ENCODE measurements at places on chromosomes 4 and X.

GRCh38 chrX:149518236-149518635 lies 13.1 kb upstream of the IDS start:
- DNase-seq: no peak

GRCh38 chrX:118211891-118212816 lies 95.5 kb upstream of the KLHL13 start:
- no peak for DNase-seq

- no peak for DNase-seq
Observed at GRCh38 chr4:54744487-54744886, 86.7 kb downstream of the KIT start.

- DNase-seq: no peak
Observed at GRCh38 chrX:12115377-12115776, 22.9 kb upstream of the FRMPD4 start.

DNA sequence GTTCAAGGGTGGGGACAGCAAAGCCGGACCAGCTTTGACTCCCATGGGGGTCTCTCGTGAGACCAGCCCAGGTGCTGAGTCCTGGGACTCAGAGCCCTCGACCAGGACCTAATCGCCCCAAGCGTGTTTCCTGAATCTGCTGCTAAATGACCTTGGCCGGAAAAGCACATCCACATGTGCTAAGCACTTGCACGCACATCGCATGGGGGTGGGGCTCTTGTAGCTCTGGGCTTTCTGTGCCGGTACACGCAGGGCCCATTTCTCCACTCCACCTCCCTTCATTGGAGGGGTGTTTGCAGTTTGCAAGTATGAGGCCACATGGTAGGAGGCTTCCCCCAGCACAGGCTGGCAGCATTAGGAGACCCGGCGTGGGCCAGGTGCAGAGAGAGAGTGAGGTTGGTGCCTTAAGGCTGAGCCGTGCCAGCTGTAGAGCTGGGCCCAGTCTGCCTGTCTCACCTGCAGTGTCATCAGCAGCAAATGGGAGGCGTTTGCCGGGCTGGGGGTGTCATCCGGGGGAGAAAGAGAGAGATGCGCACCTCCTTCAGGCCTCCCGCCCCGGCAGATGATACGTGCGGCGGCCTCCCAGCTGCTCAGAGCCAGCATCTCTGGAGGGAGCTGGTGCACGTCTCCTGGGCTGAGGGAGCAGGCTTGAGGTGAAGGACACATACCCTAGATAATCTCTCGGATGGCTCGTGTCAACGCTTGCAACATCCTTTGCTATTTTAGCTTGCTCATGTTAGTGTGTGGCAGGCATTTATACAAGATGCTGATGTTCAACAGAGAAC lies 45.2 kb upstream of the CLCN4 start:
- DNase-seq: no peak

DNA sequence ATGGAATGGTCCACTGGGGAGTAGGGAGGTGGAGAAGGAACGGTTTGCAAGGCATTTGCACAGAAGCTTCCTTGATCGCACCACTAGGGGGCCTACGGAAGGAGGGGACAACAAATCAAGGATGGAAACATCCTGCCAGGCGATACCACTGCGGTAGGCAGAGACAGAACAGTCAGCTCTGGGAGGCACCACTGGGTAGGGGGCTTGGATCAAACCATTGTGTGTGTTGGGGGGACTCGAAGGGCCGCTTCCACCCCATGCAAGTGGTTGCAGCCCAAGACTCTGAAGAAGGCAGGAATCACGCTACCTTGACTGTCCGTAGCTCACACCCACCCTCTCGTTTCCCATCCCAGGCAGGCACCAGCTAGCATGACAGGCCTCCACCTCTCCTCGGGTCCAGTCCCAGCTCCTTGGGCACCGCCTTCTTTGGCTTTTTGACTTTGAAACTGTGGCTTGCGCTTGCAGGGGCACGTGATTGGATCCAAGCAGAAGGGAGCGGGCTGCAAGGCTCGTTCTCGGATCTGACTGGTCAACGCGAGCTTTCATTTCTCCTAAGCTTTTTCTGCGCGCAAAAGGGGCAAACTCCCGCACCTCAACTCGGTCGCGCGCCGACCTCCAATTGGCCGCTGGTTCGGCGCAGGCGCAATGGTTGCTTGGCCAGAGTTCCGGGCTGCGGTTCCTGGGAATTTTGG lies 28.4 kb downstream of the GAGE1 start:
- peak; percentile 56 for DNase-seq

DNA sequence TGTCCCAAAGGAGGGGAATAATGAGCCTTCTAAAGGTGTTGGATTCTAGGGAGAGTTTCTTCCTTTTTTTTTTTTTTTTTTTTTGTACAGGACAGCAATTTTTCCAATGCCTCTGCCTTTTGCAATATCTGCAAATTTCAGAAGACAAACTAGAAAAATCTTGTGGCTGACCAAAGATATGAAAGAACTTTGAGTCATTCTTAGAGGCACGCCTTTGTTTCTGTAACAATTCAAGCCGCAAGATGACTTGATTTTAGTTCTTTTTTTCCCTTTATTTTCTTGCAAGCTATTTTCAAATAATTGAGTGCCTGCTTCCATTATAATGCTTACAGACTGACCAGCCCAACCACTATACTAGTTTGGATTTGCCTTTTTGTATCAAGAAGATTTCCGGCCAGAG lies 47.6 kb upstream of the UXT start:
- DNase-seq: no peak

DNA sequence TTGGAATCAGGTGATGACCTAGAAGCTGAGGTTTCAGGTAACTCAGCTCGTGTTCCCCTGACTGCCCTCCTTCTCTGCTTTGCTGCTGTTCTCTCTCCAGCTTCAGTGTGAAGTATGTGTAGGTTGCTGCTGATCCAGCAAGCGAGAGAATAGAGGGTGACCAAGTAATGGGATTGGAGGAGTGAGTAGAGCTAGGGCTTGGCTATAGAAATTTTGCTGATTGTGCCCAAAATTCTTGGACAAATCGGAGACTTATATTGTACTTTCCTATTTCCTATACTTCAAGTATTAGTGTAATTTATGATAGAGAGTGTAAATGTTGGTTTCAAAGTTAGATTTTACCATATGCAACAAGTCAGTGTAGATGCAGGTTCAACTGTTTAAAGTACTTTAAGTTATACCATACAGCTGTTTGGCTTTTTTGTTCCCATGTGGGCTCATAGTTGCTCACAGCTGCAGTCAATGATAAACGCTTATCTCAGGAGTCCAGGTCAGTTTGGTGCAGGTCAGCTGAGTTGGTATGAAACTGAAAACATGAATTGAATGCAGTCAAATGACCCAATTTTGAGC lies 48.0 kb downstream of the RAPGEF2 start:
- DNase-seq: no peak

DNA sequence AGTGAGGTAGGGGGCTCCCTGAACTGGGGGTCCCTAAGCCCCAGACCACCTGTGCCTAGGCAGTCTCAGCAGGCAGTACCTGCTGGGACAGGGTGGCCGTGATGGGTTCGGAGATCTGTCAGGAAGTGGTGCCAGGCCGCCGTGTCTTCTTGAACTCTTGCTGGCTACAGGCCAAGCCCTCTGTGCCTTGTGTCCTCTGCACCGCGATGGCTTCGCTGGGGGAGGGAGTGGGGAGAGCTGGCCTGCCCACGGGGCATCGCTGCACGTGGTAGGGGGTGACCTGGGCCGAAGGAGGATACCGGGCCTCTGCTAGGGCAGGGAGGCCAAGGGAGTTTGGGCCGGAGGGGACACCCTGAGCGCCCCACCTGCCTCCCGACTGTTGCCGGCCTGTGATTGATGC lies 96.7 kb upstream of the NKX1-1 start:
- no peak for DNase-seq

GRCh38 chrX:119625843-119626242 lies 19.6 kb upstream of the NKRF start:
- no peak for DNase-seq

DNA sequence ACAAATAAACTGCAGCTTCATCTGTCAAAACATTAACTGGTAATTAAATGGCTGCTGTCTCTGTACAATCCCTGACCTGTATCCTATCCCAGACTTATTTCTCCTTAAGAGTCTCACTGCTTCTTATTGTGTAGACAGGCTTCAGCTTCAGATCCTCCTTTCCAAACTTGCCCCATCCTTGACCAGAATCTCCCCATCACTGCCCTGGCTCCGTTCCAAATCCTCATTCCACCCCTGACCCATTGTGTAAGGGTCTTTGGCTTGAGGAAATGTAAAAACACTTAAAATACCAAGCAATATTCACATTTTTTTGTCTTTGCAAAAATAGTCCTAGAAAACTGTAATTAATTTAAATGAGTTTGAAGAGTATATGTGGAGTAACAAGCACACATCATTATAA lies 152.6 kb upstream of the VEGFC start:
- no peak for DNase-seq

GRCh38 chr4:57672846-57673433 lies 562.8 kb upstream of the IGFBP7 start:
- no peak for DNase-seq

DNA sequence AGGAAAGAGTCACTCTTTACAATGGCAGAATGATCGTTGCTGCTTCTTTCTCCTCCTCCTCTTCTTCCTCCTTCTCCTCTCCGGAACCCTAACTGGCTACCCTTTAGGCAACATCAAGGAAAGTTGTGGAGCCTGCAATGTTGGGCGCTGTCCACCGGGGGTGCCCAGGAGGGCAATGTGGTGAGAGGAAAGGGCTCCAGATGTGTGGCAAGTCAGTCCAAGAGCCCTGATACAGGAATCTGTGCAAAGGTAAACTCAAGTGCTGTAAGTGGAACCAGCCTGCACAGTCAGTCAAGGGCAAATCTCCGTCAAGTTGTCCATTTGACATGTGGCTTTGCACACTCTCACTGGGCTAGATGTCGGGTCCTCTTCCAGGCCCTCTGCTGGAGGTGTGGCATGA lies 2.8 kb downstream of the RTL5 start:
- no peak for DNase-seq

DNA sequence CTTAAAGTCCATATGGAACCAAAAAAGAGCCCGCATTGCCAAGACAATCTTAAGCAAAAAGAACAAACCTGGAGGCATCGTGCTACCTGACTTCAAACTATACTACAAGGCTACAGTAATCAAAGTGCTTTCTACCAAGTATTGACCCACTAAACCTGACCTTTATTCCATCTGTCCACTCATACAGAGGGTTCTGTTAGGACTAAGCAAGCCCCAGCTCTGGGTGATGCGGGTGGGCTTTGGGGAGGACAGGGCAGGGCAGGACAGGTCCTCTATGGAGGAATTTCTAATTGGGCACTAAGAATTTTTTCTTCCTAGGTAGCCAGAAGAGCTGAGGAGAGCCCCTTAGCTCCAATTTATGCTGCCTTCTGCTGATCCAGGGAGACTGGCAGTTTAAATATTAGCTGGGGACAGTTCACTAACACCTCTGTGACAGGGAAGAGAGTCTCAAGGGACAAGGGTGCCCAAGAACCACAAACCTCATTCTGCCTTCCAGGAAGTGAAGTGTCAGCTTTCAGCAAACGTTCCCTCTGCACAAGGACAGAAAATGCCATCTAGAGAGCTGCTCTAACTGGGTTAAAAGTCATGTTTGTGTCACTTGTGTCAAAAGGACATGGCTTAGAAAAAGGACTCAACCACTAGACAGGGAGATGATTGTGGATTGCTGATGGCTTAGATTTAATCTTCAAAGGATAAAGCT lies 143.2 kb downstream of the KIT start:
- no peak for DNase-seq

DNA sequence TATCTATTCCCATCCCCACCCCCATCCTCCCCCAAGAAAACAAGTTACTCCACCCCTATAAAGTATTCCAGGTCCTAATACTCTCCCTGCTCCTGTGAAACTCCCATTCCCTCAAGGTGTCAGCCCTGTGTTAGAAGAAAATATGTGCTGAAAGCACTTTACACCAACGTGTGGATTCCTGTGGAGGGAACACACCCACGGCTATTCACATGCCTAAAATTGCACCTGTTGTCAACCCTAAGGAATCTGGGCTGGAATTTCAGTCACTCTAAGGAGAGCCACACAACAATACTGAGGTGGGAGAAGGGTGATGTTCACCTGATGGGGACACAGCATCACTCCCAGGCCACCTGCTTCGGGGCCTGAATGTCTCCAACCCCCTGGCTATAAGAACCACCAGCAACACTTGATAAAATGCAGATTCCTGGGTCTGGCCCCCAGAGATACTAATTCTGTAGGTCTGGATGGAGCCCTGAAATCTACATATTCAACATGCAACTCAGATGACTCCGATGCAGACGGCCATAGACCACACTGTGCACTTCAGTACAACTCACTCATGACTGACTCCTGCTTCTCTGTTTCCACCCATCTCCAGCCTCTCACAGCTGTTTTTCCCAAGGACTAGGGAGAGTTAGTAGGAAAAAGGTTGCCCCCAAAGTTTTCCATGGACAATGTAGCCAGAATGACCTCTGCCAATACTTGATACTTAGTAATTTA lies 15.8 kb downstream of the SCD5 start:
- DNase-seq: no peak

DNA sequence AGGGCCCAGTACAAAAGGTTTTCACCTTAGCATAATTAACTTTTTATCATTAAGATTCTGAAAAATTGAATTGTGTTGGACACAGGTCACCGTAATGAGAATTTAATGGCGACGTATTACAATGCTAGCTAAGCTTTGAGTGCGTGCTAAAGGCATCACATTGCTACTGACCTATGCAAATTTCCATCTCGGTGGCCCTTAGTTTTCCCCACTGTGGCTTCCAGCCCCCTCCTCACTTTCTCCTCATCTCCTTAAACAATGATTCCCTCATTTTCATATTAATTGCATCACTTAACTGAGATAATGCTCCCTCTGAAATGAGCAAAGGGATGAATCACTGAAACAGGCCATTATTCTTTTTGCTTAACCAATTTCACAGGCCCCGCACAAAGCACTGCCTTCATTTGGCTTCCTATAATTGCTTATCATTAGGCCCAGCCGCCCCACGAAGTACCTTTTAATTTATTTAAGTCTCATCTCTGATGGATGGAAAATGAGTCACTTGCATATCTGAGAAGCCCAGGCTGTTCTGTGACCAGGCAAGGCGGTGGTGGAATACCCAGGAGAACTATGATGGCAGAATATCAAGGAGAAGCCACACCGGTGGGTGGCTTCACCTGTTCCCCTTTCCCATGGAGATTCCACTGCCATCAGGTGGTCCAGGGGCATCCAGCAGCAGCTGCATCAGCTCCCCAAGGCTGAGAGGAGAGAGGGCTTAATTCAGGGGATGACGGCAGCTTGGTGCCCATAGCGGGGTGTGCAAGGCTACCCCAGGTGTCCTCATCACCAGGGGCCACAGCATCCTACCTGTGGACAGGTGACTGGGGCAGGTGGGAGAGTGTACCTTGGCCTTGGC lies 223.8 kb upstream of the BOD1L1 start:
- no peak for DNase-seq

DNA sequence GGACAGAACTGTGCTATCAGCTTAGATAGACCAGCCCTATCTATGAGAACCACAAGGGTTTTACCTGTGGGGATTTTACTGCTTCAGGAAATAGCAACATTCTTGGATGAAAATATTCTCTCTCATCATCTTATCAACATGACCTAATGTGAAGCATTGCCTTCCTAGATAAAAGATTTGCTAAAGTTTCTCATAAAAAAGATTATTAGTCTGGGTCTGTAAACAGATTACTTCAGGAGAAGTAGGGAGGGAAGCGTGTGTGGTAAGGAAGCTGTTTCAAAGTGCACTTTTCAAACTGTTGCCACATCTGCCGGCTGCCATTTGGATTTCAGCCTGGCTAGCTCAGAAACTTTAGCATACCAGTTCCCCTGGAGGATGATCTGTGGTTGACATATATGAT lies at the start of gene NOX1:
NOX1 (minus strand) TSS at position 35 of the 400 bp plus-strand sequence. CDS start 220 bp downstream, outside the sequence.
- no peak for DNase-seq

All from NCI-H1930 (cell line).